Right cardiac atrium (tissue), 5 donors: ENCODE measurements at places on chromosomes 1 and 21. TPM values are rescaled to one million over a fixed set of nuclear protein-coding genes. Genes with fewer than 3 reads are reported as not detected.

DNA sequence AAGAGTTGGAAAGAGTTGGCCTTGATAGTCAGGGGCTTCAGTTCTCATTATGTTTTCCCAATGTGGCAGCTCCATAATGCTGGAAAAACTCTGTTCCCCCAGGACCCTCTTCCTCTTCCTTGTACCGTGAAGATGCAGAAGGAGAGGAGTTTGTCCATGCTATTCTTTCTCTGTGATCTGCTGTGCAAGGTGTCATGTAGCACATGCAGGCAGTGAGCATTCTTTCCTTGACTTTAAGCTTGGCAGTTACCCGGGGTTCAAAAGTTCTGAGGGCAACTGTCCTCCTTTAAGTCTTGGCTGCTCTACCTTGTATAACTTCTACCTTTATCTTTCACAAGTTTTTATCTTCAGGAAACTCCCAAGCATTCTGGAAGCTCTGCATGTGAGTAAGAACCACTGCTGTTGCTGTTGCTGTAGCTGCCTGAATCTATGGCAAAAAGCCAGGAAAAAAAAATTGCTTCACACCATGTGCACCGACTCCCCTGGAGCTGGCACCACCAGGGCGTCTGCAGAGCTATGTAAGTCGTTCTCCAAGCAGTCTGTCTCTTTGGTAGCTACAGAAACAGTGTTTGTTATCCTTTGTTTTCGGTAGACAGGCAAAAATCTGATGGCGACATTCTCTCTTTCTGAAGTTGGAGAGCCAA, 42.7 kb upstream of the SLC16A1 start:
- peak; percentile 82 for DNase-seq

DNA sequence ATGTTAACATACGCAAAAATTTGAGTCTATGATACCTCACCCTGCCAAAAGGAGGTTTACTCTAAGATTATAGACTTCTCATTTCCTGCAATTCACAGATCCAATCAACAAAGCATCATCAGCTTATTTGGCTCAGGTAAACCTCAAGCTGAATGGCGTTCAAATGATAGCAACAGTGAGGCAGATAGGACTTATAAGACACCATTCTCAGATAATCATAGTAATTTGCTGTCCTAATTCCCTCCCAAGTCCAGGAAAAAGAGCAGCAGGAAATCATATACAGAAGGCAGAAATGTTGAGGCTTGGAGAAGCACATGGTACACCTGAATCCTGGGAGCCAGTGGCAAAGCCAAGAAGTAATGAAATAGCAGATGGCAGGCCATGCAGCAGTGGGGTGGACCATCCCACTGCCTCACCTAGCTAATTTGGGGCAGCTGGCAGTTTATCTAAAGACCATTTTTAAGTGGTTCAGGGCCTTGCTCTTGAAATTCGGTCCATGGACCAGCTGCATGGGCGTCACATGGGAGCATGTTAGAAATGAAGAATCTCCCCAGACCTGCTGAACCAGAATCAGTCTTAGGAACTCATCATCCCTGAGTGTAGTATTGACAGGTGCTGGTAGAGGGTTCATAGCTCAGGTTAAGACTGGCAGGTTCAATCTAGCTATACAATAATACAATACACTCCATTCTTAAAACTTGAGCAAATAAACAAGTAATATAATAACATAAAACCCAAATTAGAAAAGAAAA, 57.7 kb downstream of the ASTN1 start:
- DNase-seq = no peak

The IQGAP3 gene
- 0.09 TPM for polyA plus RNA-seq

- peak; percentile 73 for DNase-seq
Measured at GRCh38 chr1:220775240-220775853, 11.4 kb upstream of the MTARC1 start.

- no peak for DNase-seq
Measured at GRCh38 chr1:203238535-203238934, 9.1 kb upstream of the CHIT1 start.

- no peak for DNase-seq
Measured at GRCh38 chr1:46134660-46135331, 2.4 kb upstream of the PIK3R3 start.

GRCh38 chr1:213330281-213330680, 279.2 kb downstream of the RPS6KC1 start:
- DNase-seq = no peak

The FALEC gene
- not detected for polyA plus RNA-seq

The GAS5 gene
- polyA plus RNA-seq = 78.6 TPM

GRCh38 chr1:178629252-178630154, 95.5 kb upstream of the RALGPS2 start:
- DNase-seq = no peak

The C1QA gene
- 51.4 TPM for polyA plus RNA-seq

The APOBEC4 gene
- not detected for polyA plus RNA-seq

The S100A13 gene
- 295 TPM for polyA plus RNA-seq

DNA sequence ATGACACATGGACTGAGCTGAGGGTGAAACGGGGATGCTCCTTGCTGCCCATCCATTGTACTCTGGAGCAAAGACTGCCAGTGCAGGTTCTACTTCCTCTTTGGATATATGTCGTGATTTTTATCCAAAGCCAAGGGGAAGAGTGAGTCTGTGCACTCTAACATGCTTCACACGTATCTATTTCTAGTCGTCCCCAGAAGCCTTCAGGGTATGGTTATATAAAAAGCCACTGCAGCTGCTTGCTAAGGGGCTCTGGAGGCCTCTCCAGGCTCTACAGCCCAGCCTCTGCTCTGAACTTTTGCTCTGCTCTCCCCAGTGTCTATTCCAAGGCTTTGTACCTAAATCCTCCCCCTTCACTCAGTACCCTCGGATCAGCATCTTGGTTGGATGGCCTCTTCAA, 20.1 kb downstream of the PAFAH2 start:
- no peak for DNase-seq
